ENCODE measurements at places on chromosomes 16 and 17.
A peak's percentile ranks its signal among the peaks of the same experiment; 100 is the strongest.

- DNase-seq = no peak
Measured at GRCh38 chr17:65551267-65552040, 10.0 kb downstream of the AXIN2 start.

- no peak for DNase-seq
Measured at GRCh38 chr16:56211435-56211981, 20.2 kb downstream of the GNAO1 start.

DNA sequence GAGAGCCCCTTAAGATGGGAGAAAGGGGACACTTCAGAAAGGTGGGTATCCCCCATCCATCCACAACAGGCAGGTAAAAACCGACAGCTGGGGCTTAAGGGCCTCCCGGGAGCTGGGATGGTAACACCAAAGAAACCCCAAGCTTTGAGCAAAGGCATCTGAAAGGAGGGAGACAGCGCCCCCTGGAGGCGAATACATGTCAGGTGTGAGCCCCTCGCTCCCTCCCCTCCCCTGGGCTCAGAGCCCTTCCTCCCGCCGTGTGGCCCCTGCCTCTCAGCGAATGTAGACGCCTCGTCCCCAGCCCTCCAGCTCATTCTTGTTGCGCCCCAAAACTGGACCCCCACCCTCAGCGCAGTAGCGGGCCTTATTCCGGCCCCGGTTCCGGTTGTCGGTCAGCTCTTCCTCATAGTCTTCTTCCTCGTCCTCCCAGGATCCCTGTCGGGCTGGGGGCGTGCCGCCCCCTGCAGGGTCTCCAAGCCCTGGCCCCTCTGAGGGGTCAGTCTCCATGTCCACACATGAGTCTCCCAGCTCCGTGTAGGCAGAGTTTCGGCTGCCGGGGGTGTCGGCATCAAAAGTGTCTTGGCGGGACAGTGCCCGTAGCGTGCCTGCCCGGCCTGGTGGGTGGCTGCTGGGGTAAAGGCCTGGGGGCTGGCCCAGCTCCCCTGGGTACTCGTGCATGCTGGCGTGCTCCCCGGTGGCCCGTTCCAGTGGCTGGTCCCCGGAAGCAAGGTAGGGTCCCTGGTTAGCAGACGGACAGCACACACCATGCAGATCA lies 9.1 kb upstream of the ARL5C start:
- peak; percentile 41 for DNase-seq

DNA sequence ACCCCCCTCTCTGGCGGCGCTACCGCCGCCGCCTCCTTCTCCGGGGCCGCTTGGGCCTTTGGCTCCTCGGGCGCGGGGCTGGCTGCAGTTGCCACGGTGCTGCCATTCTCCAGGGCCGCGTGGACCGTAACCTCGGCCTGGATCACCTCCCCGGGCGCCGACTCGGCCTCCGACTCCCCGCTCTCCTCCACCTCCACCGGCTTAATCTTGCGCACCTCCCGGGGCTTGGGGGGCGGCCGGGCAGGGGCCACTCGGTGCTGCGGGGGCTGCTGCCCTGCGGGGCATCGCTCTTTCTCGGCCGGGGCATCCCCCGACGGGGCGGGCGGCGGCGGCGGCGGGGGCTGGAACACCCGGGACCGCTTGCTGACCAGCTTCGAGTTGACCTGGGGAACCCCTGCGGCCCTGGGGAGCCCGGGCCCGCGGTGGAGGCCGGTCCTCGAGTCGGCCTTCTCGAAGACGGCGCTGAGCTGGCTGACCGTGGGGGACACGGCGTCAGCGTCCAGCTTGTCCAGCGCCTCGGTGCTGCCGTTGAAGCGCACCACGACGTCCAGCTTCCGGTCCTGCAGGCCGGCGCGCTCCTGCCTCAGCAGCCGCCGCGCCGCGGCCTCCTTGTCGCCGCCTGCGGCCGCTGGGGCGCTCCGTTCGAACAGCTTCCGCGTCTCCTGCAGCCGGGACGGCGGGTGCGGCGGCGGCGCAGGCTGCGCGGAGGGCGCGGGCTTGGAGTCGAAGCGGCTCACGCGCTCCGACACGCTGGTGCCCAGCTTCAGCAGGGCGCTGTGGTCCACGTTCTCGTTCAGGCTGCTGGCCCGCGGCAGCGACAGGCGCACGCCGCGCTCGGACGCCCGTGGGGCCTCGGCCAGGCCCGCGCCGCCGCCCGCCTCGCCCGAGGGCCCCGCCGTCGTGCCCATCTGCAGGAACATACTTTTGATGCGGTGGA lies 792 bp downstream of the PPP1R9B start:
- DNase-seq = no peak

DNA sequence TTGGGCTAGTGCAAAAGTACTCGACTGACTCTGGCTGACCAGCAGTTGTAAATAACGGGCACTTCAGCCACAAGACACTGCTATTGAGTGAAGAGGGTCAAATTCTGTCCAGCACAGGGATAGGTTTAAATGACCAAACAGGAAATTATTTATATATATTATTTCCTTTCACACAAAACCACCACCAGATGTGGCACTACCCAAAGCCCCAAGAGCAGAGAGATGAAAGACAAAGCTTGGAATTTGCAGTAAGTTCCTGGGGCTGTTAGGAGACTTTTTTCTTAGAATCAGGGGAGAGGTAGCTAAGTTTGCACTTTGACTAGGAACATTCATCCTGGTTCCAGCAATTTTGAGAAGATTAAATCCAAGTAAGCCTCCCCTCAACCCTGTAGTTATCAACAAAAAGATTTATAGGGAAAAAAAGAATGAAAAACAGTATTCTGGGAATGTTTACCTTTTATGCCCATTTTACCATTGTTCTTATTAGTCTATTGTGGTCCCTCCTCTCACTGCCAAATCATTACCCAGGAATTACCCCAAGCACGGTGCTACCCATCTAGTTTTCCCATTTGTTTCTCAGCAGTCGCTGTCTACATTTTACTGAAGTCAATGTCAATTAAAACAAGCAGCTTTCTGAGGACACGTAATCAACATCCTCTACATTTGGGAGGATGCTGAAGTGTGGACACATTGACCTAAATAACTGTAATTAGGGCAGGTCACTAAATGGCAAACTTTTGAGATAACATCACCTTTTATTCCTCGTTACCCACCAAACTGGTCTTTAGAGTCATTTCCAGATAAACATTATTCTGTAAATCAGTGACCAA lies 43.5 kb downstream of the GRB7 start:
- no peak for DNase-seq

DNA sequence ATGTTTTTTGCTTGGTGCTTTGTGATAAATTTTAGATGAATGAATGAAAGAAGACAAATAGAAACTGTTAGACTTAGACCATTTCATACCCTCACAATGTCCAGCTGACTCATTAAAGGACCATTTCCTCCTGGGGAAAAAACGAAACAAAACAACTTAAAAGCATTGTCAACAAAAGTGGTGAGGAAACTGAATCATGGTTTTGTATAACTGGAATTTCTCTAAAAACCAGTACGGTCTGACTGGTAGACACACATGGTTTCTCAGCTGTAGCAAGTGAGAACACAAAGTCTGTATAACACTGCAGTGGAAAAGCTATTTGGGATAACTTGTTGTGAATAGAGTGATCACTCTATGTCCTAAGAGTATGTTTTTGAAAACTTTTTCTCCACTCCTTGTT lies 5.3 kb upstream of the DDX52 start:
- peak; percentile 50 for DNase-seq

Data from astrocyte of the cerebellum (primary cell).